Activated B cell treated with CpG ODN at 0.5 μM for 24 hours (primary cell): ENCODE measurements at places on chromosomes 1 and 21. TPM values are rescaled to one million over a fixed set of nuclear protein-coding genes. Genes with fewer than 3 reads are reported as not detected.

GRCh38 chr1:61174060-61174795 is 91.9 kb downstream of the NFIA start:
- H3K27me3 ChIP-seq = peaks cover 1% of the 10 kb centered on the region
- H3K4me1 ChIP-seq = no peaks in the 10 kb centered on the region
- H3K27ac ChIP-seq = no peak overlapping the region
- no peak overlapping the region for H3K4me3 ChIP-seq
- H3K36me3 ChIP-seq = no peaks in the 10 kb centered on the region

Gene SPRR2F
- total RNA-seq = not detected in 2 replicates

Gene GUCA2A
- total RNA-seq = not detected in 2 replicates

GRCh38 chr1:64748222-64748621 is 3.3 kb downstream of the RAVER2 start:
- DNase-seq = no peak
- H3K4me3 ChIP-seq = no peak overlapping the region
- H3K36me3 ChIP-seq = no peaks in the 10 kb centered on the region
- H3K27ac ChIP-seq = no peak overlapping the region

Gene SERTAD4
- not detected in 2 replicates for total RNA-seq

Gene PBXIP1
- 42.4 and 43.2 TPM in 2 replicates for total RNA-seq

DNA sequence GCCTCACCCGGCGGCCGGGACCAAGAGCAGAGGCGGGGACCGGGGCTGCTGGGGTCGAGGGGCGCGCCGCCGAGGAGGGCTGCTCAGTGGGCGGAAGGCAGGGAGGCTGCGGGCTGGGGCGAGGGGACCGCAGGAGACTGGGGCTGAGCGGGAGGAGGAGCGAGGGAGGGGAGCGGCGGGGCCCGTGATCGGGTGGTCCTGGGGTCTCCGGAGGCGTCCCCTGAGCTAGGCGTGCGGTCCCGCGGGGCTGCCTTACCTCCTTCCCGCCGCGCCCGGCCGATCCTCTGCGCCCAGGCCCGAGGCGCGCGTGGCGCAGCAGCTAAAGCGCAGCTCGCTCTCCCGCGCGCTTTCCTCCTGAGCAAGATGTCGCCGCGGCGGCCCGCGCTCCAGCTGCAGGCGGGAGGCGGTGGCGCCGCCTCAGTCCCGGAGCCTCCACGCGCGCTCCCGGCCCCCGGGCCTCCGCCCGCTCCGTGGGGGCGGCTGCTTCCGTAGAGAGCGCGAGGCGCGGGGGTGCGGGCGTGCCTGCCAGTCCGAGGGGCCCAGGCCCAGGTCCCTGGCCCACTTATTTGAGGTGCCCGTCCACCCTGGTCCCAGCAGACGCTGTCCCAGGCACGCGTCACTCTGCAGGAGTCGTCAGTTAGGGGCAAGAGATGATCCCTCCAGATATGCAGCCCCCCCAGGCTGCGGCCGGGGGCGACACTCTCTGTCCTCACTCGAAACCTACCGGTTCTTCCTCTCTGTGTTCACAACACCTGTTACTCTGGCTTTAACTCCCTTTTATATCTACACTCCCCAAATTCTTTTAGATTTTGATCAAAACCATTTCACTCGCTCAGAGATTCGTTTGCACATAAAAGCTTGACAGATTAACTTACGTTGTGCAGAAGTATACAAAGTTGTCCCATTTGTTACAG is at the start of gene CCSAP:
Gene CCSAP (minus strand): TSS at position 392 of the 914 bp plus-strand sequence. CDS start 582 bp downstream, outside the sequence.
- peaks cover 13% of the 10 kb centered on the region for H3K27me3 ChIP-seq
- peak within 1 kb of the TSS; percentile 91 for H3K4me3 ChIP-seq
- H3K36me3 ChIP-seq = peaks cover 4% of the 10 kb centered on the region
- H3K4me1 ChIP-seq = peaks cover 35% of the 10 kb centered on the region
- H3K27ac ChIP-seq = peak within 1 kb of the TSS; percentile 80

Gene CFHR4
- not detected in 2 replicates for total RNA-seq

Gene MYCL
- 0.10 and 0.29 TPM in 2 replicates for total RNA-seq

GRCh38 chr1:235411489-235412486 is 44.6 kb downstream of the TBCE start:
- peaks cover 7% of the 10 kb centered on the region for H3K36me3 ChIP-seq
- no peak overlapping the region for H3K4me3 ChIP-seq
- no peak overlapping the region for H3K27ac ChIP-seq
- no peak for DNase-seq
- no peaks in the 10 kb centered on the region for H3K27me3 ChIP-seq
- no peaks in the 10 kb centered on the region for H3K4me1 ChIP-seq

GRCh38 chr1:164767752-164768402 is 208.9 kb downstream of the PBX1 start:
- H3K36me3 ChIP-seq = no peaks in the 10 kb centered on the region
- H3K4me1 ChIP-seq = no peaks in the 10 kb centered on the region
- H3K4me3 ChIP-seq = no peak overlapping the region
- no peaks in the 10 kb centered on the region for H3K27me3 ChIP-seq
- H3K27ac ChIP-seq = no peak overlapping the region
